Naive thymus-derived CD8-positive, alpha-beta T cell (primary cell): ENCODE measurements at places on chromosomes 3 and 15. TPM values are rescaled to one million over a fixed set of nuclear protein-coding genes. Genes with fewer than 3 reads are reported as not detected.

DNA sequence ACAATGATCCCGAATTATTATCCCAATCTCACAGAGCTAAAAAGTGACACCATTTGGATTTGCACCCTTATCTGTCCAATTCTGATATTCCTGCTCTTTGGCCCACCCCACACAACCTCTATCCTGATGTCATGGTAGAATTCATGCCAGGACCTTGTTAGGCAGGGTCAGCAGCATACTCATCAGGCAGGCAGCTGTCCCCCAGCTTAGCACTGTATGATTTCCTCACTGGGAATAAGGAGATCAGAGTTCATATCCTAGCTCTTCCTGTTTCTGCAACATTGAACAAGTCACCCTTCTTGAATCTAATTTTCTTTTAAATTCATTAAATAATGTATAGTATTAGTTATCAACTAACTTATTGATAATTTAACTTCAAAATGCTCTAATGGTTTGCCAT lies 12.0 kb upstream of the C3orf80 start:
- no peak for DNase-seq

DNA sequence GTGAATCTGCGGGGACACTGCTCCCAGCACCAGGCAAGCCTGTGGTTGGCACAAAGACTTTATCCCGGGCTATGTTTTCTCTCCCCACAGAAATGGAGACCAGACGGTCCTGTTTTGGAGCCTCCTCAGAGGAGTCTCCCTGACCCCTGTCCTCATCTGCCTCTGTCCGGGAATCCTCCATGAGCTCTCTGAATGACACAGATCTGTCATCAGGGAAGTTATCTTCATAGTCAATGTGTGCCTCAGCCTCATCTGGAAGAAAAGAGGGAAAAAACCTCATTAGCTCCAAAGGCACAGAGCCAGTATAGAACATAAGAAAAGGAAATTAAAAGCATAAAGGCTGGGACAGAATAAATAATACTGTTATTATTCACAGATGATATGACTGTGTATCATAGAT lies 40.0 kb downstream of the CRTAP start:
- DNase-seq, result no peak

Gene LEKR1
- polyA plus RNA-seq, result 1.4 TPM

Gene VIPR1
- 40.3 TPM for polyA plus RNA-seq

- no peak for DNase-seq
These were observed 62.9 kb upstream of the ZBTB38 start for GRCh38 chr3:141305436-141305835.

DNA sequence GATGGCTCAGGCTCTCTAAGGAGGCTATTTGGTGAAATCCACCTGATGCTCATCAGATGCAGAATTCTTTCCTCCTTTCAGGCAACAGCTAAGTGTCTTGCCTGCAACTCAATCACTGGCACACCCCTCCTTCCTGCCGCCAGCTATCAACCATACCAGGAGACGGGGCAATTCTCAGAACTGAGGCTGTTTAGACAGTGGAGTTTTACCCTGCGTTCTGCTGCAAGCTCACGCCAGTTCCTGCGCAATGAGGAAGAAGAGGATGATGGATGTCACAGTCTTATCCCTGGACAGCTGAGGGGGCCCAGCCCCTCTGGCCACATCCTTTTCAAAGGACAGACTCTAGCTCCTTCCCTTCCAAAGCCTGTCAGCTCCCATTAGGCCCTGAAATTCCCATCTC lies 7.0 kb upstream of the MANF start:
- DNase-seq, result no peak

- DNase-seq, result no peak
These were observed 98.2 kb downstream of the TLE3 start for GRCh38 chr15:69999392-70000085.

DNA sequence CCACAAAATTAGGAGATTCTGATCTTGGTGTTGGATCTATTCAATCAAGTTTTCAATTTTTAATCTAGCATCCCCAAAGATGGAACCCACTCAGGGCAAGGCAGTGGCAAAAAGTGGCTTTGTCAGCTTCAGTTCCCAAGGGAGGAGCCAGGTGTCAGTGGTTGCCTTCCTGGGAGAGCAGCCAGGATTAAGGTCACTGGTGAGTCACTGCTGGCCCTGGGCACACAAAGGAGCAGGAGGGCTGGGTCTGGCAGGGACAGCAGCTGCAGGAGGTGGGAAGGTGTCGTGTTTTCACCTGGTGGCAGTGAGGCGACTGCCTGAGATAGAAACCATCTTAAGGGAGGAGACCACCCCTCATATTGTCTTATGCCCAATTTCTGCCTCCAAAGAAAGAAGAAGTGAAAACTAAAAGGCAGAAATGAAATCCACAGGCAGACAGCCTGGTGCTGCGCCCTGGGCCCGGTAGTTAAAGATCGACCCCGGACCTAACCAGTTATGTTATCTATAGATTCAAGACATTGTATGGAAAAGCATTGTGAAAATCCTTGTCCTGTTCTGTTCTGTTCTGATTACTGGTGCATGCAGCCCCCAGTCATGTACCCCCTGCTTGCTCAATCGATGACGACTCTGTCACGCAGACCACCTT lies 5.9 kb upstream of the KLHL25 start:
- DNase-seq, result no peak

Gene EFCAB12
- polyA plus RNA-seq, result 0.20 TPM

- DNase-seq, result no peak
These were observed 2.2 kb downstream of the CADM2 start for GRCh38 chr3:84961011-84961410.

Gene HDGFL3
- 3.5 TPM for polyA plus RNA-seq

DNA sequence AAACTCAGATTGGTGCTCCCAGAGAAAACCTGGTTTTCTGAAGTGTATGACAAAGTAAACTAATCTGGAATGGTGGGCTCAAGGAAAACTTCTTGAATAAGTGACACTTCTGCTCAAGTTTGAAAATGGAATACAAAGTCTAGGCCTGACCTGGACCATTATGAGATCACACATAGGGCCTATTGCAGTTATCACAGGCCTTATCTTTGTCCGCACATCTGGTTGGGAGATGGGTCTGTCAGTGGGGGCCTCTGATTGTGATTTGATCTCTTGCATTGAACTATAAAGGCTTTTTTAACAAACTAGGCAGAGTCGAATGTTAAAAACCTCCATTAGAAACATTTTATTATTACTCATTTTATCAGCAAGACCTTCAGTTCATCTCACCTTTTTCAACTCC lies 405.6 kb downstream of the PTPRG start:
- DNase-seq, result no peak

GRCh38 chr15:26676115-26676514 lies 96.8 kb downstream of the GABRB3 start:
- DNase-seq, result no peak

- DNase-seq, result no peak
These were observed 55.3 kb upstream of the PLXND1 start for GRCh38 chr3:129661766-129662165.

- no peak for DNase-seq
These were observed 11.4 kb downstream of the RPL22L1 start for GRCh38 chr3:170858599-170858998.

DNA sequence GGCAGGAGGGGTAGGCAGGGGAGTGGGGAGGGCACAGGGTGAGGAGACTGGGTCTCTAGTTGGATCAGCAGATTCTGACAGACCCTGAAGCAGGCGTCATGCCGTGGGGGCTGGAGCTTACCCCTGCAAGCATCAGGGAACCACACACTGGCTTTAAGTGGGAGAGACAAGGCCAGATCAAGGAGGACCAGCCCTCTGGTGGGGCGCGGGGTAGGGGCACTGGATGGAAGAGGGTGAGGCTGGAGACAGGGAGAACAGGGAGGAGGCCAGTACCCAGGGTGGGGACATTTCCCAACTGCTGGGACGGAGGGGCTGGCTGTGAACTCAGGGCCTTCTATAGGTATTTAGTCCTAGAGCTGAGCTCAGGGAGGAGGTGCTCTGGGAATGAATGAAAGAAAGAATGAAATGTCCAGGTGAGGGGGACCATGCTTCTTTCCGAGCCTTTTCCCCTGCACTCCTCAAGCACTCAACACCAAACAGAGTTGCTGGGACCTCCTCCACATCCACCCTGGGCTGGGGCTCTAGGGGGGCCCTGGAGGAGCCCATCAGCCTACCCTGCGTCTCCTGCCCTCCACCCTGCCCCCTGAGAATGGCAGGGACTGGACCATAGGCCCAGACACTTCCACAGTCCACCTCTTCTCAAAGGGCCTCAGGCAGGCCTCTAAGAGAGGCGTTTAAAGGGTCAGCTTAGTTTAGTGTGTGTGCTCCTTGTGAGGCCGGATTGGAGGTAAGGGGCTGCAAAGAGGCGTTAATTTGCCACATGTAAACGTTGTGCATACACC lies 49.0 kb upstream of the FGD5 start:
- no peak for DNase-seq

GRCh38 chr15:43270113-43270665 lies 3.5 kb upstream of the TGM5 start:
- no peak for DNase-seq

DNA sequence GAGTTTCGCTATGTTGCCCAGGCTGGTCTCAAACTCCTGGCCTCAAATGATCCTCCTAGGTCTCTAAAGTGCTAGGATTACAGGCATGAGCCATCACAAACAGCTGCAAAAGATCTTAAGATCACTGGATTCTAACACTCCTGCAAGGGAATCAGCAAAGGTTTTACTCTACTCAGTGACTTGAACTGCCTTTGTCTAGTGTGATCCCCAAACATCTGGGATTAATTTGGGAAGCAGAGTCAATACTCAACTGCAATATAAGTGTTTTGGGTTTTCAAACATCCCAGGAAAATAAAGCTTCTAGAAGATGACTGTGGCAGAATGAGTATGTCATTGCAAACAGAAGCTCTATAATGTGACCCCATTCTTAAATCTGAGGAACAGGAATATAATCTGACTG lies 7.2 kb downstream of the SPG21 start:
- no peak for DNase-seq

DNA sequence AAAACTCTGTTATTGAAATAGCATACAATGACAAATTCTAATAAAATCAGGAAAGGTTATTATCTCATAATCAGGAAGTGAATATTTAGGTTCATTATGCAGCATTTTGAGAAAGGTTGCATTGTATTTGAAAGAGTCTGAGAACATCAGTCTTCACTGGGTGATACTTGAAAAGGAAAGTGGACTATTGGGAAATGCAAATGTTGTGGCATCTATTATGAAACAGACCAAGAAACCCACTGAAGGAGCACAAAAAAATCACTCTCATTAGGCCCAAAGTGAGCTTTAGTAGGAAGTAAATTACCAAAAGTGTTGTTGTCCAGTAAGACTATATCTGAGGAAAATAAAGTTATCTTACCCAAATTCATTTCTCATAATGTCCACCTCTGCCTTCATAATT lies 90.8 kb downstream of the ZPLD1 start:
- DNase-seq, result no peak

- DNase-seq, result no peak
These were observed 84.6 kb upstream of the ALDH1L1 start for GRCh38 chr3:126264952-126265351.

Gene PPP1R14D
- not detected for polyA plus RNA-seq
